ENCODE measurements at places on chromosomes 4 and X. TPM values are rescaled to one million over a fixed set of nuclear protein-coding genes. Genes with fewer than 3 reads are reported as not detected.
A peak's percentile ranks its signal among the peaks of the same experiment; 100 is the strongest.

- no peak for ATAC-seq
Measured at GRCh38 chr4:150135134-150135772, 57.0 kb downstream of the DCLK2 start.

DNA sequence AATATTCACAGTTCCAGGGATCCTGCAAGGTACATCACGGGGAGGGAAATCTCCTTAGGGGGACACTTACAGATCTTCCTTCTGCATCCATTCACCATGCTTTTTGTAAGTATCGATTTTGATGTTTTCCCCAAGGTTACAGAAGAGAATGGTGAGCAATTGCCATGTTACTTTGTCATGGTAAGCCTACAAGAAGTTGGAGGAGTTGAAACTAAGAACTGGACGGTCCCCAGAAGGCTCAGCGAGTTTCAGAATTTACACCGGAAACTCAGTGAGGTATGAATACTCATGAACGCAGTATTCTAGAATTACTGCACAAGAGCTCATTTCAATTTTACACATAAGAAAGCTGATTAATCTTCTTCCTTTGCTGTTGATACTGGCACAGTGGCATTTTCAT, 53.9 kb downstream of the LRP2BP start:
- ATAC-seq: no peak

DNA sequence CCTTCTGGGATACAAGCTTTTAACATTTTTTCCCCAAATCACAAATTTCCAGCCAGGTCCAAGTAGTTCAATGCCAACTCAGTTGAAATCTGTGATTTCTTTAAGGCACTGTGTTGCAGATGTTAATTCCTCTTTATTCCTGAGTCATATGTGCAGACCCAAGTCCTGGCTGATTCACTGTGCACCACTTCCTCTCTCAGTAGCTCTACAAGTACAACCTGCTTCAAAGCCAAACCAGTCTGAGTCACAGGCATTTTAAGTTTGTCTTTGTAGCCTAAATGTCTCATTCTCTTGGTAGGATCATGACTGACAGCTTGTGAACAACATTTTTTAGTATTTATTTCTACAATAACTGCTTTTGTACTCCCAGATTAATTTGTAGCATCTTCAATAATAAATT, 165.6 kb upstream of the S100G start:
- no peak for ATAC-seq

DNA sequence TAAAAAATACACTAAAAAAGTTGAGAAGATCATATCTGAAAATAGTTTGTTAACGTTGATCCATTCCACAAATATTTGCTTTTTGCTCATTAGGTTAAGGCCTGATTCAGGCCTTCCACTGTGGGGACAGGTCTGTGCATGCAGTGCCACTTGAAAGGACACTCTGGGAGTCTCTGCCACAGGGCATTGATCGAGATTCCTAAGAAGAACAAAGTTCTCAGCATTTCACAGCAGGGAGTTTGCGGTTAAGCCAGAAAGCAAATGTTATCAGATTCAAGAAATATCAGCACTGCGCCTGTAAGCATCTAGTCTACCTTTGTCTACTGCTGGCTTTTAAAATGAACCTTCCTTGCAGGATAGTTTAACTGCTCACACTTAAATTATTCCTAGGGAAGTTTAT, 62.2 kb upstream of the TNIP3 start:
- no peak for ATAC-seq

DNA sequence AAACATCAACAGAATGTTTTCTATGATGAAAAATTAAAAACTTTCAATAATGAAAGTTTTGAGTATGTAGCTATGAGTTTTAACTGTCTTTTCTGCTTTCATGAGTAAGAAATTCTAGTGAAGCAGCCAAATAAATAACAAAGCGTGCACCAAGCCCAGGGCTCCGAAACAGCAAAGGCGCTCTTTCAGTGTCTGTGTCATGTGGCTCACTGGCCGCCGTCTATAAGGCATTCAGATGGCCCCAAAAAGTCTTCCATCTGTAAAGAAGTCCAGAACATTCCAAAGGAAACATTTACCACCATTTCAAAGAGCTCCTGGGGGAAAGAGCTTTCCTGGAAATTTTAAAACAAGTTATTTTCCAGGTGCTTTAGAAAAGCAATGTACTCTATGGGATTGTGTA, 139.9 kb downstream of the AFAP1 start:
- ATAC-seq: no peak

DNA sequence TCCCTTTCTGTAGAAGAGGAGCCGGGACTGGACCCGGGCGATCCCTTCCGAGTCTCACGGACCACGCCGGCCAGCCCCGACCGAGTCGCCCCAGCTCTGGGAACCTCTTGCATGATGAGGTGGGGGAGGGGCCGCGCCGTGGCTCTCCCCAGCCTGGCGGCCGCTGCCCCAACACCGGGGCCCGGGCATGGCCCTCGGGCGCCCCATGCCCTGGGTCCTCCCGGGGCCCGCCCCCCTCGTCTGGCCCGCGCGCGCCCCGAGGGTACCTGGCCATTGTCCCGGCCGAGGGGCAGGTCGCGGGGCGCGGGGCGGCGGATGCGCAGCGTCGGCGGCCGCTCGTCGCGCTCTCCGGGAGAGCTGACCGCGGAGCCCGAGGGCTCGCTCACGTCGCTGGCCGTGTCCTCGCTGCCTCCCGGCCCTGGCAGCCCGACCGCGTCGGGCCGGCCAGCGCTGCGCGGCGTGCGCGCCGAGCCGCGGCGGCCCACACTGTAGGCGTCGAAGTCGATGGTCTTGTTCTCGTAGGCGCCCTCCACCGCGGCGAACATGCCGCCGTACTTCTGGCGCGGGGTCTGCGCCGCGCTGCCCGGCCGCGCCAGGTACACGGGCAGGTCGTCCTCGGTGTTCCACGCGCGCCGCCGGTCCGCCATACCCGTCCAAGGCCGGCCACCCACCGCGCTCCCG, 423 bp downstream of the CRMP1 start:
- ATAC-seq: peak; percentile 5

GRCh38 chrX:13389501-13389900, 69.6 kb upstream of the ATXN3L start:
- ATAC-seq: no peak

DNA sequence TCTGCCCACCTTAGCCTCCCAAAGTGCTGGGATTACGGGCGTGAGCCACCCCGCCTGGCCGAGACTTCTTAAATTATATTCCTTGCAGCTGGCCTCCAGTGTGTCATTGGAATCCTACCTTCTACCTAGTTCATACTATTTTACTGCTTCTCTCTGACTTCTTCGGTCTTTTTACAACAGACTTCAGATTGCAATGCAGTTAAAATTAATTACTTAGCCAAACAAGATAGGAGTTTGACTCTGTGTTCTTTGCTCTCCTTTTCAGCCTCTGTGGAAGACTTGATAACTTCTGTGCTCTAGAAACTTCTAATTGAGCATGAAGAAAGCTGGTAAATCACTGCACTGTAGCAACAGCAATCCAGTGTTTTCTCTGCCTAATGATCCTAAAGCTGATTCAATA, 199.5 kb downstream of the GASK1B start:
- no peak for ATAC-seq

- peak; percentile 25 for ATAC-seq
Measured at GRCh38 chrX:107561468-107562215, 66.7 kb upstream of the PRPS1 start.

DNA sequence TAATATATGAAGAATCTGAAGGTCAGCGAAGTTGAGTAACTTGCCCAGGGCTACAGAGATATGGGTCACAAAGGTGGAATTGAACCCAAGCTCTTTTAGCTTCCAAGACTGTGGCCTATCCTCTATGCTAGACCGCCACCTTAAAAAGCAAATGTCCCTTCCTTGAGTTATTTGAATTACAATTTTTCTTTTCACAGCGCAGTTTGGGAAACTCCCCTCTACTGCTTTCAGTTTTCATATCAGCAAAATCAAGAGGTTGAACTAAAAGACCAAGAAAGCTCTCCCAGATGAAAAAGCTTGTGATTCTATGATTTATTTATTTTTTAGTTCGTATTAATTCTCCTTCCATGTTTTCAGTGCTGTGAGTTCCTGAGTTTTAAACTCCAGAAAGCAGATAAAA, 174.5 kb upstream of the C1QTNF7 start:
- ATAC-seq: no peak

GRCh38 chrX:10177601-10178000, 20.8 kb downstream of the CLCN4 start:
- no peak for ATAC-seq

- peak; percentile 71 for ATAC-seq
Measured at GRCh38 chr4:142142366-142143054, 506.1 kb downstream of the IL15 start.

DNA sequence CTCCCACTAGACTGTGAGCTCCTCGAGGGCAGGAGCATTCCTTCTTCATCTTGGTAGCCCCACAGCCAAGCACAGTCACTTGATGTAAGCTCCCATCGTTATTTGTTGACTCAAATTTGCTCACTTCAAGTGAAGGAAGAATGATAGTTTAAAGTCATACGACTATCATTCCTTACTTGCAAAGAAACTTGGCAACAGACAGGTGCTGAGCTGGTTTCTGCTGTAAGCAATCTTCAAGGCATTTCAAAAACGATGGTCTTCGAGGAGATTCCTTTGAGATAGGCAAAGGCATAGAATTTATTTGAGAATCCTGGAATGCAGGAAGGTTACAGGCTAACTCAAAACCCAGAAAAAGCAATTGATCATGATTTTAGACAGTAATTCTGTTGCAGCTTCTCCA, 64.8 kb downstream of the QDPR start:
- no peak for ATAC-seq

- no peak for ATAC-seq
Measured at GRCh38 chr4:94171616-94172015, 36.0 kb upstream of the SMARCAD1 start.

DNA sequence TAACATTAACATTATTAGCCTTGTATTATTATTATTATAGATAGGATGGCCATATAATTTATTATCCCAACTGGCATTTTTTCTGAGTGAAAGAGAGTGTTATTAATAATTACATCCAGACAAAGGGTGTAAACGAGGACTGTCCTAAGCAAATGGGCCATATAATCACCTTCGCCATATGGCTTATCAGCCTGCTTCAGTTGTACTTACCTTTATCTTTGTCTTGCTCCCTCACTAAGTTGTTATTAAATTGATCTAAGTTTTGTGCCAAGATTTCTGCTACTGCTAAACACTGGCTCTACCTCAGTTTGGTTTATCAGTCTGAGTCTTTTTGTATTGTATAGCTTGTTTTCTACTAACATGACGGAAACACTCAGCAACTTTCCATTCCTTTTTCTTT, 76.9 kb downstream of the STIM2 start:
- ATAC-seq: no peak

GRCh38 chrX:104419211-104419610, 146.8 kb upstream of the IL1RAPL2 start:
- ATAC-seq: no peak

GRCh38 chrX:109199726-109200125, 282.2 kb downstream of the GUCY2F start:
- ATAC-seq: no peak

DNA sequence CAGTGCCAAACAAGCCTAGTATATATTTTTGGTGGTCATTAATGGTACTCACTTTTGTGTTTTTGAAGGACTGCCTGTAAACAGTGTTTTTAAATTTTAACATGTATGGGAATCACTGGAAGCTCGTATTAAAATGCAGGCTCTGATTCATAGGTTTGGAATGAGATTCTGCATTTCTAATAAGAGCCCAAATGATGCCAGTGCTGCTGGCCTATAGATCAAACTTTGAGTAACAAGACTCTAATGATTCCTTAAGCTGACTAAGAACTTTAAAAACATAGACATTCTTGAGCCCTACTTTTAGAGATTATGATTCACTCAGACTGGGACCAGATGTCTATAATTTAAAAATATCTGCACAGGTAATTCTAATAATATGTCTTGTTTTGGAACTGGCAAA, 823.2 kb upstream of the LCORL start:
- ATAC-seq: no peak

GRCh38 chr4:92189146-92189545, 114.6 kb upstream of the GRID2 start:
- no peak for ATAC-seq

- peak; percentile 50 for ATAC-seq
Measured at GRCh38 chr4:162497564-162498167, 333.9 kb upstream of the FSTL5 start.

GRCh38 chrX:12978205-12979025, 3.5 kb downstream of the TMSB4X start:
- peak; percentile 24 for ATAC-seq

GRCh38 chrX:110213183-110213582, 104.7 kb downstream of the AMMECR1 start:
- no peak for ATAC-seq

Gene GPRIN3
- total RNA-seq: 10.3 TPM

Gene GAGE12F
- total RNA-seq: not detected
